D721Med (cell line): ENCODE measurements at places on chromosomes 11 and 22.

GRCh38 chr11:72553706-72554105, 119.4 kb upstream of the CLPB start:
- no peak for DNase-seq

DNA sequence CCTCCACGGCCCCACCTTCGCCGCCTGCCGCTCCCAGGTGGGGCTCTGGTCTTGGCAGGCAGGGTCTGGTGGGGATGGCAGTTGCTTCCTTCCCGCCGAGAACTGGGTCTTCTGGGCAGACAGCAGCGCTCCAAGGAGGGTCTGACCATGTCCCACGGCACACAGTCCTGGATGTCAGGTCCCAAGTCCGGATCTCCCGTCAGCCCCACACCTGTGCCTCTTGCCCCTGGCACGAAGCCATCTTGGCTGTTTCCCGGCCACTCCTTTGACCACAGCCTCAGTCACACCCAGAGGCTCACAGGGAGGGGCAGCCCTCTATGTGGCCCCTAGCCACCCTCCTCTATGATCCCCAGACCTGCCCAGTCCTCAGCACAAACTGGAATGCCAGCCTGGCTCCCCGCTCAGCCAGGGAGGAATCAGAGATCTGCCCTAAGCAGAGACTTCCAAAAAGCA, 14.3 kb downstream of the MUC5B start:
- no peak for DNase-seq

DNA sequence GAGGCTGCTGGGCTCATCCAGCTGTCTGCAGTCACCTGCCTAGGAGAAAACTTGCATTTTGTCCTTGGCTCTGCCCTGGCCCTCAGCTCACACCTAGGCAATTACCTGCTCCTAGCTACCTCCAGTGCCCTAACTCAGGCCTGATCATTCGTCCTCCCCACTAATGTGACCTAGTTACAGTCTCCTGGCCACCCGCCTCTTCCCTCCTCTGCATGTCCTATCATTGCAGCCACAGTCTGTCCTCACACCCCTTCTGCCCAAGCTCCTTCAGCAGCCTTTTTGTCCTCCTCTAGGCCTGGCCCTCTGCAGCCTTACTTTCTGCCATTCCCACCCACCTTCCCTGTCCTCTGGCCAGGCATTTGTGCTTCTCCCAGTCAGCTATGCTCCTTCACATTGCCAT, 17.7 kb upstream of the CCDC134 start:
- no peak for DNase-seq

DNA sequence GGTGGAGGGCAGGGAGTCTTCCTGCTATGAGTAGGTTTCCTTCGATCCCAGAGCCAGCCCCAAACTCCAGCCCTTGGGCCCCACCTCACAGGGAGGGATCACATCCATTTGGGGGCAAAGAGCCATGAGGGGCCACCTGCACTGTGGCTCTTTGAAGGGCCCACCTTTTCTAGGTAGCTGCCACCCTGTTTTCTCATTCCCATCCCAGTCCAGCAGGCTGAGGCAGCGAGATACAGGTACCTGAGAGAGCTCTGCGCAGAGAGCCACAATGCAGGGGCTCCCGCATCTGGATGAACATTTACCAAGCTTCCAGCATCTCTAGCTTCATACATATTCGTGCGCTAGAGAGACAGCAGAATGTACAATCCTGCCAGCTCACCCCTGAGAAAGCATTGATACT, 16.3 kb downstream of the FXYD6 start:
- no peak for DNase-seq

DNA sequence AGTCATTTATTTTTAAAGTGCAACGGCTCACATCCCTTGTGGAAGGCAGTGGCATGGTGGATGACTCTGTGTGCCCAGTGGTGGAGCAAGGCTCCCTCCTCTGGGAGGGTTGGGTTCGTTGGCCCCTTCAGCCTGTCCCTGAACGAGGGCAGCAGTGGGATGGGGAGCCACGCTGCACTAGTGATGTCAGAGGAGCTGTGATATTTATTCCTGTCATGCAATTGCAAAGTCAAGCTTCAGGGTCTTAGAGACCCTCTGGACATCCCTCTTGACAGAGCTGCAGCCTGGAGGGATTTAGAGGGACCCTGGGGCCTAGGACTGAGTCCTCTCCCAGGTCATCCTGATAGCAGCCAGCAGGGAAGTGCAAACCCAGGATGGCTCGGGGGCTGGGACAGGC, 78.2 kb upstream of the NARS2 start:
- DNase-seq: no peak
